ENCODE measurements at places on chromosomes 11 and 22. TPM values are rescaled to one million over a fixed set of nuclear protein-coding genes. Genes with fewer than 3 reads are reported as not detected.

GRCh38 chr11:62142921-62143320, 19.1 kb downstream of the INCENP start:
- peak; percentile 54 for DNase-seq

GRCh38 chr22:27993774-27994350, 74.8 kb upstream of the PITPNB start:
- no peak for DNase-seq

DNA sequence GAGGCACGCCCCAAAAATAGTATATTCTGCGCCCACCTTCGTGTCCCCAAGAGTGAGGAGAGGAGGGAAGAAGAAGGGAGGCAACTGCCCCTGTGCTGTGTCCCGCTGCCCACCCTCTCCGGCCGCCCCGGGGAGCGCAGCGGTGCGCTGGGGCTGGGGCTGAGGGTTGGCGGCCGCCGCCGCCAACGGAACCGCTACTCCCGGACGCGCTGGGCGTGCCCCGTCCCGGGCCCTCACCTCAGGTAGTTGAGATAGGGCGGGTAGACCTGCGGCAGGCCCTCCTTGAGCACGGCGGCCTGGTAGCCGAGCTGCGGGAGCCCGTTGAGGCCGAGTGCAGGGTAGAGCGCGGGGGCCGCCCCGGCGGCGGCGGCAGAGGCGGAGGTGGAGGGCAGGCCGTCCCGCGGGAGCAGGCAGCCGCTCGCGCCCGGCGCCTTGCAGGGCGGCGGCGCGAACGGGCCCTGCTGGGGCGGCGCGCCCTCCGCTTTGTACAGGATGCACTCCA, 2.4 kb downstream of the PGR start:
- no peak for DNase-seq

- peak; percentile 71 for DNase-seq
Observed at GRCh38 chr22:44735518-44736428, 16.6 kb upstream of the ARHGAP8 start.

MRGPRD gene
- 0.19 TPM for polyA plus RNA-seq

SCARF2 gene
- polyA plus RNA-seq: 8.8 TPM

NDUFS8 gene
- polyA plus RNA-seq: 48.9 TPM

Measured in muscle of arm (tissue), 14 donors.